ENCODE measurements at places on chromosomes 6 and 20.

DNA sequence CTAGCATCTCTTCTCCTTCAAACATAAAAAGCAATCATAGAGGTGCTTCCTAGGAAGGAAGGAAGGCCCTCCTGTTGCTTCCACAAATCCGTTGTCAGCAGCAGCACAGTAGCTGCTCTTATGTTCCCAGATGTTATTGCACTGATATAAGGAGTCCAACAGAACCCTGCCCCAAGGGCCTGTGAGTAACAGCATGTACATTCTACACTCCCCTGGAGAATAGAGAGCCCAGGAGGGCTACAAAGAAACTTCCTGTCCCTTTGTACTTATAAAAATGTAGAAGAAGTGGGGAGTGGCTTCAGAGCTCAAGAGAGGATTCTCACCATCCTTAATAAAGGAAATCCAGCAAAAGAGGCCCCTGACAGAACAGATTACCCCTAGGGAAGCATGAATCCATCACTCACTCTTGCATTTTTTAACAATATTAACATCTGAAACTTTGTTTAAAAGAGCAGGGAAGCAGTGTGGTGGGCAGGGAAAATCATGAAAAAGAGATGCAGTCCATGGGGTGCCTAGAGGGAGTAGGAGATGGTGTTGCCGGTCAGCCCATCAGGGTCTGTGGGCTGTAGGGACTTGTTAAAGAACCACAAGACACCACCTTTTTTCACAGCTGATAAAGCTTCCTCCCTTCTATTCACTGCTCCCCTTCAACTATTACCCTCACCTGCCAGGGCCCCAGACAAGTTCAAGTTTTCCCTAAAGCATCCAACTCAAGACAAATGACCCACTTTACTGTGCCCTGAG, 104.5 kb upstream of the ADGRF1 start:
- no peak for DNase-seq

GRCh38 chr20:19232997-19233794, 20.8 kb downstream of the SLC24A3 start:
- DNase-seq: no peak

DNA sequence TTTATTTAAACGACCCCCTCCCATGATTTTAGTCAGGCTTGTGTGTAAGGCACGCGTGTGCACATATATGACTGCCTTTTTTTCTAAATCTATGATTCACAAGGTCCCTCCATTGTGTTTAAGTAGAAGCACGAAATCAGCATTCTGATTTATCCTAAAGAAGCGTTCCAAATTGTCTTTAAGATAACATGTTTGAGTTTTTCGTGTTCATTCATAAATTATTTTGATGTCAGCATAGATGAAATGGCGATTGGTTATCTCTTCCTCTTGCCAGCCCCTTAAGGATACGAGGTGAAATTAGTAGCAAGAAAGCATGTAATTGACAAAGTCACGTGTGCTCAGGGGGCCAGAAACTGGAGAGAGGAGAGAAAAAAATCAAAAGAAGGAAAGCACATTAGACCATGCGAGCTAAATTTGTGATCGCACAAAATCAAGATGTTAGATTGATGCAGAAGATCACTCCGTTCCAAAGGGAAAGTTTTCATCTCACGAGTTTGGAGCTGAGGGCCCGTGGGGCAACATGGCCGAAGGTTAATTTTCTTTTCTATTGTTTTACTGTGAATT, at the start of gene LIN28B:
Gene LIN28B (plus strand): TSS at position 377 of the 564 bp plus-strand sequence. CDS start 144 bp downstream, at position 521.
- DNase-seq: no peak

DNA sequence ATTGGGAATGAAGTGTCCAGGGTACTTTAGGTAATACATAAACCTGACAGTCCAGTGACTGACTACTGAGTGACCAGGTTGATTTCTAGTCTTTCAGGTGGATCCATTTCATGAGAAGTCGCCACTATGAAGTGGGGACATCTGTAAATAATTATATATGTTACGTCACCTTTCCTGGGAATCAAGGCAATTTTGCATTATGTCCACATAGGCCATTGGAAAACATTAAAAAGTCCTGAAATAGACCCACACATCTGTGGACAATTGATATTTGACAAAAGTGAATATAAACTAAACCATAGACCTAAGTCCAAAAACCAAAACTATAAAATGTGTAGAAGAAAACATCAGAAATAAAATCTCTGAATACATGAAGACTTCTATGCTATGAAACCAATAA, 231.5 kb downstream of the C6orf118 start:
- DNase-seq: no peak

DNA sequence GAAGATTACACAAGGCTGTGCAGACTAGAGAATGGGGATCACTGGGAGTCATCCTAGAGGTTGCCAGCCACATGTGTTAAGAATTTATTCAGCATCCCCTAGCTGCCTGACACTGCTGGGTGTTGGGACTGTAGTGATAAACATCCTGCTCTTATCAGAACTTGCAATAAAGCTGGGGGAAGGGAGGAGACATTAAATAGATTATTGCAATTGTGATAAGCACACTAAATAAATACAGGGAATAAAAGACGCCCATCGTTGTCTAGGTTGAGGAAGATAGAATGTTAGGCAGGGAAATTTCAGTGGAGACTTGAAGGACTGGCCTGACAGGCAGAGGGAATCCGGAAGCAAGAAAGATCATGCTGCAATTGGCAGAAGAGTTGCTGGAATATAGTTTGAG, 33.2 kb upstream of the TRAM2 start:
- DNase-seq: no peak

All from AG08396 (cell line).